ENCODE measurements at places on chromosomes 1 and 21. TPM values are rescaled to one million over a fixed set of nuclear protein-coding genes. Genes with fewer than 3 reads are reported as not detected.
A peak's percentile ranks its signal among the peaks of the same experiment; 100 is the strongest.

GRCh38 chr1:100323419-100324106 lies 28.7 kb upstream of the CDC14A start:
- DNase-seq, result no peak

DNA sequence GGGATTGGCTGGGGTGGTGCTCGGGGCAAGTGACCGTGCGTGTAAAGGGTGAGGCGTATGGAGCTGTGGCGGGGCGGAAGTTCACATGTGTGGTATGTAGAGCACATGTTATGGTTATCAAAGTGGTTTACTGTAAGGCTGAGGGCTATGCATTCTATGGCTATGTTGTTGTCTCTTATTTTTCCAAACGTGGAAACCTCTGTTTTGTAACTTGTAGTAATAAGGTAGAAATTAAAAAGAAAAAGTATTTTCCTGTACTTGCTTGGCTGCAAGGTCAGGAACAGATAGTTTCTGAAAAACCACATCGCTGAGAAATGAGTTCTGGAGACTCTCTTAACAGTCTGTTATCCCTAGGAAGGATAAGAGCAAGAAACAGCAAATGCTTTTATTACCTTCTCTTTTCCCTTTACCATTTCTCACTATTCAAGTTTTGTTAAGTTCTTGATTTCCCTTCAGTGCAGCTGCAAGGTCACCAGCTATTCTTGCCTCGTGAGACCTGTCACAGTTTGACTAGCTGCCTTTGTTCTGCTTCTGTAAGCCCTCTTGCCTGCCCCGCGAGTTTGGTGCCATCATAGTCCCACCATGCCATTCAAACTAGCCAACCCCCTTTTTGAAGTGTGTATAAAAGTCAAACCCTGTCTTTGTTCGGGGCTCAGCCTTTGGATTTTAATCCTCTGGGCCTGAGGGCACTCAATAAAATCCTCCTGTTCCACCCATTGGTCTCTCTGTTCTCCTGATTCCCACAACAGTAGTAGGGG lies 9.5 kb downstream of the RNU1-2 start:
- DNase-seq, result peak; percentile 47

DNA sequence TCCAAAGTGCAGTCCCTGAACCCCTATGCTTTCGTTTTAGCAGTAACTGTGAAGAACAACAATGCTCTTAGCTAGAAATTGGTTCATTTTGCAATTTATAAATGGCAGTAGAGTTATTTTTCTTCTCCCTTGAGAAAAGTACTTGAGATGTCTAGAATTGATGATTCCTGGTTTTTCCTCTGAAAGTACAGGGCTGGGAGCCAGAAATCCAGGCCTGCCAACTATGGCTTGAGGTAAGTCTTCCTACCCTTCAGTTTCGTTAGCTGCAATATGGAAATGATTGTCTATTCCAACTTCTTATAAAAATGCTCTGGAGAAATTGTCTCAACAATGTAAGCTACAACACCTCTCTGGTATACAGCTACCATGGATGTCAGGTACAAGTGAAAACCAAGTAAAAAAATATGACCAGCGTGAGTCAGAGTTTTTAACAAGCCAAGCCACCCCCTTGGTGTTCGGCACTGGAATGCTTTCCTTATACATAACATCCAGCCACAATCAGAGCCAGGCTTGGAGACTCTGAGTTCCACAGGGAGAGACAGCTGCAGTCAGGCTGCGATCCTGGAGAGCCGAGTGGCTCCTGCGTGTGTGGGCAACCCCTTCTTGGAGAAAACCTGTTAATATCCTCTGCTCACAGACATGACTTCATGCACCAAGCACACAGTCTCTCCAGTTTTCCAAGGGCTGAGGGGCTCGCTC lies 22.0 kb downstream of the TSPAN2 start:
- DNase-seq, result no peak

- DNase-seq, result peak; percentile 41
These were observed 7.0 kb upstream of the POFUT2 start for GRCh38 chr21:45294509-45295291.

DNA sequence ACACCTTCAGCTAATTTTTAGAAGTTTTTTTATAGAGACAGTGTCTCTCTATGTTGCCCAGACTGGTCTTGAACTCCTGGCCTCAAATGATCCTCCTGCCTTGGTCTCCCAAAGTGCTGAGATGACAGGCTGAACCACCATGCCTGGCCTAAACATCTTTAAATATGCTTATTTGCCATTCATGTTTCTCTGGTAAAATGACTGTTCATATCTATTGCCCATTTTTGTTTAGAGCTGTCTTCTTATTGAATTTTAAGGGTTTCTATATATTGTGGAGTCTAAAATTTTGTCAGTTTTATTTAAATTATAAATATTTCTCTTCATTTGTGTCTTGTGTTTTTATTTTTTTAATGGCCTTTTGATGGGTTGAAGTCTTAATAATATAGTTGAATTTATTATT lies 3.0 kb upstream of the PM20D1 start:
- DNase-seq, result no peak

DNA sequence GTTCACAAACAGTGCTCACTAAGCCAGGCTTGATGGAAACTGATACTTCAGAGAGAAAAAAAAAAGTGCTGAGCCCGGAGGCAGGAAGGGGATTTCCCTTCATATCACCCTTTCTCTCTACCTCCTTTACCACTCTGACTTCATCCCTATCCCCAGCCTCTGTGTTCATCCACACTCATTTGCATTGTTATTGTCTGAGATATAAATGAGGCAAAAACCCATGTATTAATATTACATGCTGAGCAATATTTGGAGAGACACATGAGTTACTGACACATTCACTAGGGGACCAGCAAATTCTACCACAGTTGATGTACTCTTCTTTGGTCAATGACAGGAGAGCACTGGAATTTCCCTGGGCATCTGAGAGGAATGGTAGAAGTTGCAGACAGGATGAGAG lies 175.8 kb downstream of the TNFSF18 start:
- no peak for DNase-seq

- DNase-seq, result no peak
These were observed 206.6 kb downstream of the PBX1 start for GRCh38 chr1:164765557-164765956.

DNA sequence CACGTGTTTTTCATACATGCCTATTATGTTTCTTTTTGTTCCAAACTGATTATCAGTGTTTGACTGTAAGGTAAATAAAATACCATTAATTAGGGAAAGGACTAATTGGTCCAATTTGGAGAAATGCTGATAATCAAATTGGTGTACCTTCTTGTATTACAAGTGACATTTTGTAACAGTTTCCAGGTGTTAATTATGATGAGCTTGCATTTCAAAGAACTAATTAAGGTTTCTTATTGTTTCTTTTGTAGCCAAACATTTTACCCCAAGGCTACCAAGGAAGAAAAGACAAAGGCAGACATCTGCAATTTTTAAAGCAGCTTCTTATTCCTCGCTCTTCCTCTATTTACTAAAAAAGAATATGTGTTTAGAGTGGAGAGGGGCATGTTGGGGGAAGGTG lies 88.7 kb upstream of the GRIK1 start:
- no peak for DNase-seq

DNA sequence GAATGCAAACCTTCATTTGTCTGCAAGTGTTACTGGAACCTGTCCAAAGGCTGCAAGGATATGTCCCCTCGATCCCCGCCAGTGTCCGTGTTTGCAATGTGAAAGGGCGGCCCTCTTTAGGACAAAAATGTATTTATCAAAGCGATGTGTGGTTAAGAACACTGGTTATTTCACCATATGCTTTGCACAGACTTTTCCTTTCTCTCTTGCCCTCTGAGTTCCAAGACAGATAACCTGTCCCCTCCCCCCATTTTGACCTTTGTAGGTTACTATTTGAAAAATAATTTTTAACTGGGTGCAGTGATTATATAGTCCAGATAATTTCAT lies 1.8 kb downstream of the CHRM3 start:
- no peak for DNase-seq

The ACTL8 gene
- 88.9 TPM for total RNA-seq

The VWA5B1 gene
- not detected for total RNA-seq

The ERRFI1 gene
- total RNA-seq, result 40.9 TPM

The SRSF4 gene
- 44.1 TPM for total RNA-seq

The ACOT11 gene
- total RNA-seq, result 4.0 TPM

The NDUFS5 gene
- 176 TPM for total RNA-seq

Data from Caco-2 (cell line).